ENCODE measurements at places on chromosomes 16 and 17. TPM values are rescaled to one million over a fixed set of nuclear protein-coding genes. Genes with fewer than 3 reads are reported as not detected.

The IRX3 gene
- 12.7 TPM for total RNA-seq

The FAM171A2 gene
- total RNA-seq, result 3.4 TPM

The MILR1 gene
- 10.7 TPM for total RNA-seq

The TTYH2 gene
- total RNA-seq, result 0.72 TPM

The GJC1 gene
- total RNA-seq, result 39.9 TPM

The SLC16A13 gene
- 1.1 TPM for total RNA-seq

The OTOP3 gene
- not detected for total RNA-seq

The MCRIP1 gene
- 82.0 TPM for total RNA-seq

The SCNN1B gene
- not detected for total RNA-seq

The DLX3 gene
- not detected for total RNA-seq

The SPIRE2 gene
- 7.0 TPM for total RNA-seq

The CD68 gene
- 20.6 TPM for total RNA-seq

The TXNL4B gene
- total RNA-seq, result 8.8 TPM

The DNAI2 gene
- not detected for total RNA-seq

The NPW gene
- 1.0 TPM for total RNA-seq

Data from placental pericyte (primary cell).